B cell (primary cell): ENCODE measurements at places on chromosomes 4 and X. TPM values are rescaled to one million over a fixed set of nuclear protein-coding genes. Genes with fewer than 3 reads are reported as not detected.

DNA sequence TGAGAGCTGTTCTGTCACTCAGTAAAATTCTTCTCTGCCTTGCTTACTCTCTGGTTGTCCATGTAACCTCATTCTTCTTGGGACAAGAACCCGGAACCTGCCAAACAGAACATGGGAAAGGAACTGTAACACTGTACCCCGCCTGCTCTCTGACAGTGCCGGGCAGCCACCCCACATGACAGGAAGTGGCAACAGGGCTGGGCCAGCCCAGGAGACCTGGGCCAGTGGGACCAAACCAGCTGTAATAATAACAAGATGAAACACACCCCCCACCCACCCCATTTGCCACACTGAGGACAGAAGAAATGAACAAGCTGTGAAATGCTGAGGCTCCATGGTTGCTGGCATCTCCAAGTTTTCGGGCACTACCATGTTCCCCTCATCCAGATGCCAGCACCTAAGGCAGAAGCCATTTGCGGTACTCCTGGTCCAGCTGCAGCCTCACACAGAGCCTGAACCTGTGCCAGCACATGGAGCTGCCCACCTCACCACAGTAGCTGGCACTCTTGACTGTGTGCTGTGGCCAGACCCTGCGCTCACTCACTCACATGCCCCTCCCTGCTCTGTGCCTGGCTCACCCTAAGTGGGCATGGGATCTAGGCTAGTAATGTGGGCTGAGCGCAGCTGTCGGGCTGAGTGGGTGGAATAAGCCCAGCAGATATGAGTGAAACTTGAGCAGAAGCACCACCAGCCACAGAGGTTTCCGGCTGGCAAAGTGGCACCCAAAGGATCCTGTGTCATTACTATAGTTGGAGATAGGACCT lies 126.2 kb upstream of the UGT8 start:
- no peaks in the 10 kb centered on the region for H3K36me3 ChIP-seq
- no peaks in the 10 kb centered on the region for H3K27me3 ChIP-seq
- no peak overlapping the region for H3K27ac ChIP-seq
- H3K4me3 ChIP-seq: no peak overlapping the region
- no peaks in the 10 kb centered on the region for H3K4me1 ChIP-seq
- DNase-seq: no peak

GRCh38 chr4:10151182-10151581 lies 34.6 kb upstream of the WDR1 start:
- H3K27me3 ChIP-seq: peaks cover 28% of the 10 kb centered on the region
- H3K27ac ChIP-seq: no peak overlapping the region
- no peaks in the 10 kb centered on the region for H3K36me3 ChIP-seq
- H3K4me3 ChIP-seq: no peak overlapping the region
- peak; percentile 86 for DNase-seq

GRCh38 chr4:140250989-140251552 lies 97.1 kb upstream of the MAML3 start:
- no peak overlapping the region for H3K4me3 ChIP-seq
- no peaks in the 10 kb centered on the region for H3K36me3 ChIP-seq
- peaks cover 9% of the 10 kb centered on the region for H3K4me1 ChIP-seq
- peaks cover 13% of the 10 kb centered on the region for H3K27me3 ChIP-seq
- no peak for DNase-seq
- H3K27ac ChIP-seq: no peak overlapping the region

Gene PITX2
- not detected in 2 replicates for total RNA-seq

DNA sequence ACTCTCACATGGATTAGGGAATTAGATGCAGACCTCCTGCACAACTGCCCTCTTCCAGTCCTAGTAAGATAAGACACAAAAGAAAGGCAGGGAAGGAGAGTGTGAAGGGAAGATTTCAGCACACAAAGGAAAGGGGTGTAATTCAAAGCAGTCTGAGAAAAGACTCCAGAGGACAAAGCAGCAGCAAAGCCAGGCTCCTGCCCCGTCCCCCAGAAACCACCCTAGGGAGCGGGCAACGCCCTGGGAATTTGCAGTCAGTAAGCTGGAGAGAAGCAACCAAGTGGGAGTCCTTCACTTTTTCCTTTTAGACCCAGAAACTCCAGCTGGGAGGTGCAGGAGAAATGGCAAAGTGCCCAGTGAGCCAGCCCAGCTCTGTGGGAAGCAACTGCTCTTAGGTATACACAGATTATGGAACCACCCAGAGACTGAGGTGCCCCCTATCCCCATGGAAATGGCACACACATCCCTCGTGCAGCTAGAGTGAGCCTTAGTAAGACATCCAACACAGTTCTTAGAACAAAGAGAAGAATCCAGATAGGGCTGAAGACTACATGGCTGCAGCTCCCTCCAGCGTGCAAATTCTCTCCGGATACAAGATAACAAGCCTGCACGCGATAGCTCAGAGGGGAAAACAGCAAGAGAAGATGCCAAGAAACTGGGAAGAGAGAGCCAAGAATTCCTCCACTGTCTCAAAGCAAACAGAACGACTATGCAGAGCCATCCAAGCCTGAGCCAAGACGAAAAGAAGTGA lies 26.5 kb upstream of the IRAK1 start:
- H3K4me1 ChIP-seq: peaks cover 12% of the 10 kb centered on the region
- no peaks in the 10 kb centered on the region for H3K36me3 ChIP-seq
- H3K27ac ChIP-seq: no peak overlapping the region
- H3K27me3 ChIP-seq: no peaks in the 10 kb centered on the region
- DNase-seq: no peak

Gene ETDB
- total RNA-seq: not detected in 2 replicates

Gene CXCL3
- not detected in 2 replicates for total RNA-seq

GRCh38 chr4:46249516-46249915 lies 125.7 kb upstream of the GABRG1 start:
- H3K4me1 ChIP-seq: no peaks in the 10 kb centered on the region
- no peaks in the 10 kb centered on the region for H3K36me3 ChIP-seq
- no peaks in the 10 kb centered on the region for H3K27me3 ChIP-seq

GRCh38 chr4:107444-108429 lies 16.6 kb upstream of the ZNF718 start:
- peaks cover 32% of the 10 kb centered on the region for H3K27me3 ChIP-seq
- H3K4me1 ChIP-seq: no peaks in the 10 kb centered on the region
- no peak for DNase-seq
- H3K36me3 ChIP-seq: no peaks in the 10 kb centered on the region

- H3K27ac ChIP-seq: no peak overlapping the region
- H3K4me3 ChIP-seq: no peak overlapping the region
- H3K27me3 ChIP-seq: peaks cover 8% of the 10 kb centered on the region
- H3K36me3 ChIP-seq: no peaks in the 10 kb centered on the region
- no peak for DNase-seq
These were observed 11.5 kb downstream of the PRDM8 start for GRCh38 chr4:80208610-80209339.

- no peaks in the 10 kb centered on the region for H3K4me1 ChIP-seq
- no peak for DNase-seq
- H3K4me3 ChIP-seq: no peak overlapping the region
- no peaks in the 10 kb centered on the region for H3K27me3 ChIP-seq
- H3K36me3 ChIP-seq: no peaks in the 10 kb centered on the region
- H3K27ac ChIP-seq: no peak overlapping the region
These were observed 42.9 kb downstream of the PSAPL1 start for GRCh38 chr4:7391637-7392437.

Gene CSAG3
- not detected in 2 replicates for total RNA-seq
